ENCODE measurements at places on chromosomes 3 and 15. TPM values are rescaled to one million over a fixed set of nuclear protein-coding genes. Genes with fewer than 3 reads are reported as not detected.

RETNLB gene
- not detected for total RNA-seq

GOLGA6L10 gene
- total RNA-seq = 1.6 TPM

CHRM5 gene
- total RNA-seq = not detected

FETUB gene
- total RNA-seq = not detected

NPAP1 gene
- total RNA-seq = not detected

GABRR3 gene
- not detected for total RNA-seq

- no peak for DNase-seq
Measured at GRCh38 chr3:118165413-118165812, 869.2 kb downstream of the IGSF11 start.

DNA sequence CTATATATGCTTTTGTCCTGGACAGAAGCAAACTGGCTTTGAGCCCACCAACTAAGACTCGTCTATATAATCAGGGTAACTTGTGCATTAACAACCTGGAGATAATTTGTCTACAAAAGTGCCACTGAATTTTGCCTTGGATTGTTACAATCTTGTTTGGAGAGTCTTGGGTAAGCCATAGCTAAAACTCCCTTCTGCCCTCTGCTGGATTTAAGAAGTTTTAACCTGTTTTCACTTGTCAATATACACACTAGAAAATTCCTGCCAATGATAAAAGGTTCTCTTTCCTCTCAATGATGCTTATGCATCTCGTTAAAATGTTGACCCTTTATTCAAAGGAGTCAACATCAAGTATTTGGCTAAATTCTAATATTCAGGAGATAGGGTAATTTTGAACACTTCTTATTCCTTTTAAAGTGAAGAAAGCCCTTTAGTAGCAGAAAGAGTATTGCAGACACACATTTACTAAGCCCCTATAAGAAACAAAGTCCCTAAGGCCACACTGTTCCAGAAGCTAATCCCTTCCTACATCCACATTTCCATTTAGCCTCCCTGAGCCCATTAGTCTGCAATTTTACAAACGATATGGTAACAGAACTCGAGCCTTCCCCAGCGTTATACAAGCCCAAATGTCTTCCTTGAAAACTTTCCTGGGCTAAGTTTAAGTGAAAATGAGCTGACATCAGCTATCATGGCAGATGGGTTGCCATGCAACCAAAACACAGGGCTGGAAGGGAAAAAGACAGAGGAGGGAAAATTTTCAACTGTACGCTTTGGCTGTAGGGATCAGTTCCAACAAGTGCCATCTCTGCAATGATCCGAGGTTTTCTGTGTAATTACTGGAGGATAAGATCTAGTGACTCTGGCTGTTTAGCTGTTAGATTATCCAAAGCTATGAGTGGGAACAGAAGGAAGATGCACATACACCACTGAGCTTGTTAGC, 75.9 kb upstream of the FGF12 start:
- no peak for DNase-seq

DNA sequence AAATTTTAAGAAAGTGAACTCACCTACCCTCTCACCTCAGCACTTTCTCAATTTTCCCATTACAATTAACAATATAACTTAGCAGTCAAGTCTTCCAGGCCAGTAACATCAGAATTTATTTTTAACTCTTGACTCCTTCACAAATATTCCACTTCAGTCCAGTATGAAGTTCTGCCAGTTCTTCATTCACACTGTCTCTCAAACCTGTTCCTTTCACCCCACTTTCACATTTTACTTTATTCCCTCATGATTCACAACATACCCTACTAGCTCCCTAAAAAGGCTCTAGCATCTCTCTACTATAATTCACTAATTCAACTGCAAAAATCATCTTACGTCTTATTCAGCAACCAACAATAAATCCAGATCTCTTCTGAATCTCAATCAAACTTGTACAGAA, 3.8 kb downstream of the GSK3B start:
- DNase-seq = no peak

GRCh38 chr3:29805757-29806156, 524.9 kb downstream of the RBMS3 start:
- no peak for DNase-seq

DNA sequence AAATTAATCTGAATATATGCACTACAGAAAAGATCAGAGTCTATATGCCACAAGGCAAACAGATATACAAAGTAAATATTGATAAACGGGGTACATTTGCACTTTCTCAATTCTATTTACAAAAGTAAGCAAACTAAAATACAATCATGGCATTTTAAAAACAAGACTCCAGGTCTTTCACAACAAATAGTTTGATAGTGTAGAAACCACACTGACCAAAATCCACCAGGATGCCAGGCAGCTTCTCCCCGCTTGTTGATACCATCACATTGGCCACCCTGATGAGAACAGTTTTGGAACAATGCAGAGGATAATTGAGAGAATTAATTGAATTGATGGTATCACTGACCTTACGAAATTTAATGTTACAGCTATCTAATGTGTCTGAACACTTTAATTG, 190.6 kb upstream of the TMCO5A start:
- DNase-seq = no peak

- peak; percentile 25 for DNase-seq
Measured at GRCh38 chr3:152447511-152447910, 178.8 kb downstream of the MBNL1 start.

GRCh38 chr3:127753898-127754410, 68.4 kb downstream of the MGLL start:
- peak; percentile 24 for DNase-seq

DNA sequence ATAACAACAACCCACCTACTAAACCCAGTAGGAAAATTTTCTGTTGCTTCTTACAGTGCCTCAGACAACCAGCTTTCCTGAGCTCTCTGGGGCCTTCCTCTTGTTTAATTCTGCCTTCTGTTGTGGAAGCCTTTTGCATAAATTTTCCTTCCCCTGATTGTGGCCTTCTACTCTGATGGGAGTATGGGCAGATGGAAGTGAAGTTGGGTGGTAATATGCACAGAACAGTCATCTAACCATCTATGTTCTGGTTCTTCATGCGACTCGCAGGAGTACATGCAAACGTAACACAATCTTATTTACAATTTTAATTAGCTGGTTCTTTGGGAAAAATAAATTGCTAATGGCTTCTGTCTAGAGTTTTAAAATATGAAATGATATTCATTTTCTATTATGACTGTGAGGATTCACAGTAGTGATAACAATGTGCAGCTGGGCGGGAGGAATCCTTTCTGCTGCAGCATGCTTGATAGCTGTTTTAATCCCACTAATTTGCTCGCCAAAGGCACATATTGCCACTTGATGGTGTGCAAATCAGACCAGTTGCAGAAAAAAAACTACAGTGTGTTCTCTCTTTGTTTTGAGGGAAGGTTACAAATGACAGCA, 311.5 kb upstream of the ROPN1 start:
- no peak for DNase-seq

All from activated CD4-positive, alpha-beta T cell treated with anti-CD3 and anti-CD28 coated beads for 36 hours (primary cell).